ENCODE measurements at places on chromosomes 1 and 21.

DNA sequence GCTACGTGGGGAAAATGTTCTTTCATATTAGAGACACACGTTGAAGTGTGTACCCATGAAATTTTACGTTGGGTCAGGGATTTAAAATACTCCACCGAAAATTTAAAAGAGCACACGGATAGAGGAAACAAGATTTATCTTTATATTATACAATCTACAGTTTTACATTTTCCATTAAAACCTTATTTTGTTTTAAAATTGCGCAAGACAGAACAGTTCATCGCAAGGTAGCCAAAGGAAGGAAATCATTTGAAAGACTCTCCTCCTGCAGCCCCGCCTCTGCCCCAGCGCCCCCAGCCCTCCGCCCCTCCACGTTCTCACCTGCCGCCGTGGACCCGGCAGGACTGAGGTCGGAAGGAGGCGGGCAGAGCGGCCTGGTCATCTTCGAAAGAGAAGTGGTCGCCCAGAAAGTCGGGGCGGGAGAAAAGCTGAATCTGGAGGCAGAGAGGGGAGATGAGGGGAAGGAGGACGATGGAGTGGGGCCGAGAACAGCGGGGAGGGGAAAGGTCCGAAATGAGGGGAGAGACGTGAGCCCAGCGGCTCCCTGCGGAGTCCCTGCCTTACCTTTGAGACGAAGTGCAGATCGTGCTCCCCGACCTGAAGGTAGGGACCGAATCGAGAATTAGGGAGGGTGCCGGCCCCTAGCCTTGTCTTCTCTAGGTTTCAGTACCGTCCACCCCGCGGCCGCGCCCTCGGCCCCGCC lies 18.0 kb downstream of the CRYBG2 start:
- DNase-seq, result no peak

GRCh38 chr1:192573499-192573898 lies 2.1 kb upstream of the RGS1 start:
- DNase-seq, result no peak

DNA sequence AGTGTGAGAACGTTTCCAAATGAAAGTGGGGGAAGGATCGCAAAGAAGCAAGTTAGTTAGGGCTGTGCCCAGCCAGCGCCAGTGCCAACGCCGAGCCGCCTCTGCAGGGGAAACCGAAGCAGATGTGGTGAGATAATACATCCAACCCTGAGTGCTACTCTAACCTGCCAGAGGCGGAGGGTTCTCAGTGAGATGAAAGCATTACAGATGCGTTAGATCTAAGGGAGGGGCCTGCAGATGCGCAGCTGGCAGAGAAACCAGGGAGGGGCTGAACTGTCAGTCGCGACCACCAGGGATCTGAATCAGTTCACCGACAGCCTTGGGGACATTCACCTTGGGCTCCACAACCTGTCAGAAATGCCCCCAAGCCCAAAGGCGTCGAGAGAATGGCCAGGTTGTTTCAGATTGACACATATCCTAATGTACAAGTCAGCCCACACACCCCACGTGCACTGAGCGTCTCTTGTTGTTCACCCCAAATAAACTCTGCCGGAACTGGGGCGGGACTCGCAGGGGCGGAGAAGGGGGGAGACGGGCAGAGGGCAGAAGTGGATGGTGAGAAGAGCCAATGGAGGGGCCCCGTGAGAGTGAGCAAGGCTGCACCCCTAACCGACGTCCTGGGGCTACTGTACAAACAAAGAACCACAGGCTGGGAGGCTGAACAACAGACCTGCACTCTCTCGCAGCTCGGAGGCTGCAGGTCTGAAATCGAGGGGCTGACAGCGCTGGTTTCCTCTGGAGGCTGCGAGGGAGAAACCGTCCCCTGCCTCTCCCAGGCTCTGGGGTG lies 8.7 kb upstream of the UMODL1 start:
- DNase-seq, result no peak

DNA sequence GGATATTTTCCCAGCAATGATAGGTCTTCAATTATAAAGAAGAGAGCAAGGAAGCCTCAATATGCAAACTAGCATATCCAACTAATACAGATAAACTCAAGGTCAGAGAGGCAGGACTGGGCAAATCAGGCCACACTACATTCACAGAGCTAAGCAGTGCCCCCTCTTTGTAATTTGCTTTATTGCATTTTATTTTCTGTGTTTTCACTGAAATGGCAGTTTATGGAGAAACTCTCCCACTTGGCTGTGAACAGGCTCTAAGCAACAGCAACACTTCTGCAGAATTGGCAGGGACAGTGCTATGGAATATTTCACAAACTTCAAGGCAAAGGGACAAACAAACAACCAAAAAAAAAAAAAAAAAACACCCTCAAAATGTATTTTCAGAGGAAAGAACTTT lies 93.4 kb upstream of the SOD1 start:
- no peak for DNase-seq

DNA sequence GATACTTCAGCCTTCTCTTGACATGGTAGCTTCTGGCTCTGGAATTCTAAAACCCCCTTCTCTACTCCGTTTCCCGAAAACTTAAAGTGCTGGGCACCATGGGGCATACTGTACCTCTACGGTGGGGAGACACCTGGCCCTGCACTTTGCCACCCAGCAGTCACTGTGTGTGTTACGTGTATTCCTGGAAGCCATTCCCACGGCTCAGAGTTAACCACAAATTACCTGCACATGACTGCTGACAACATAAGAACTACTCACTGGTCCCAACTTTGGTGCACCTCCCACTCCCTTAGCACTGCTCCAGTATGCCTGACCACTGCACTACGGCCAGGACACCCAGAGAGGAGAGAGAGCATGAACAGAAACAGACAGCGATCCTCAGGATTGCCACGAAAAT lies 29.4 kb upstream of the TMPRSS2 start:
- DNase-seq, result no peak

- peak; percentile 7 for DNase-seq
Measured at GRCh38 chr1:53835491-53835890, 2.6 kb downstream of the NDC1 start.

- DNase-seq, result peak; percentile 16
Measured at GRCh38 chr1:81974883-81975555, 174.3 kb downstream of the ADGRL2 start.
